ENCODE measurements at places on chromosomes 11 and 22. TPM values are rescaled to one million over a fixed set of nuclear protein-coding genes. Genes with fewer than 3 reads are reported as not detected.
A peak's percentile ranks its signal among the peaks of the same experiment; 100 is the strongest.

GRCh38 chr22:40480996-40481395 lies 110.6 kb downstream of the SGSM3 start:
- DNase-seq = peak; percentile 86

DNA sequence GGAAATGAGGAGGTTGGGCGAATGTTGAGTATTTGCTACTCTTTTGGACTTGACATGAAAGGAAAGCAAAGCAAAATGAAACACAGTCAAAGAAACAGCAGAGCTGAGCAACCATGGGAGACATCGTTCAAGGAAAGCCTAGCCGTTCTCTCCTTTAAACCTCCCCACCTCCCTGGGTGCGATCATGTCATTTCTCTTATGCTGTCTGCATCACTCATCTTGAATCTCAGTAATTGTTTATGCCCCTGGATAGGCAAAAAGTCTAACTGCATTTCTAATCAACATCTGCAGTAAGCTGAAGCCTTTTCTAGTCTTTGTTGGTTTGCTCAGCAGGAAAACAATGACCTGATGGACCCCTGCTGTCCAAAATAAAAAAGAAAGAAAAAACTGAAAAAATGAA lies 107.0 kb downstream of the MSANTD4 start:
- DNase-seq = no peak

DNA sequence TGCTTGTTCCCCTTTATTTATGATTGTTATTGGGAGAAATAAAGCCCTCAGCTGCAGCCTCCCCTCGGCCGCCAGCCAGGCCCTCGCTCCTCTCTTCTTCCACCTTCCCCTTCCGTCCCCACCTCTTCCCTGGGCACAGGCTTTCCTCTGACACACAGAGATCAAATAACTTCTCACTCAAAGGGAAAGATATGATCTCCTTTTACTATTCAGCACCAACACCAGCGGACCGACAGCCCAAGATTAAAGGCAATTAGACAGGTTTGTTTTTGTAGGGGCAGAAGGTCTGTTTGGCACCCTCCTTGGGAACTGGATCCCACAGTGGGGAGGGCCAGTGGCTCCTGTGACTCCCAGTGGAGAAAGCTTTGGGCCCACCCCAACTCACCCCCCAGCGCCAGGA lies 23.0 kb downstream of the NECTIN1 start:
- no peak for DNase-seq

GRCh38 chr22:37805810-37806277 lies 1.9 kb upstream of the GCAT start:
- no peak for DNase-seq

DNA sequence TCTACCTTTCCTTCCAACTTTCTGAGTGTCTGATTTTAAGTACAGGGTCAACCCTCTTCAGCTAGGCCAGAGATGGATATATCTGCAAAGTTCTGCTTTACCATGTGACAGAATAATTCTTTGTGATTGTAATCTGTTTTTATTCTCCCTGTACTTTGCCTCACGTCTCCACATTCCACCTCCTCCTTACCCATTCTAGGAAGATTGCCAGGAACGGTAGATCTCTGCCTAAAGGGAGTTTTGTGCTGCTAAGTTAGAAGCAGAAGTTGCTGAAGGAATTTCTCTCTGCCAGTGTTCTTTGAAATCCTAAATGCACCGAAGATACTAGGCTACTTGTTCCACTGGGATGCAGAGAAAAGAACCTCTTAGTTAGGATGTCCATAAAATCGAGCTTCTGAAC lies 20.7 kb upstream of the FAM181B start:
- no peak for DNase-seq

DNA sequence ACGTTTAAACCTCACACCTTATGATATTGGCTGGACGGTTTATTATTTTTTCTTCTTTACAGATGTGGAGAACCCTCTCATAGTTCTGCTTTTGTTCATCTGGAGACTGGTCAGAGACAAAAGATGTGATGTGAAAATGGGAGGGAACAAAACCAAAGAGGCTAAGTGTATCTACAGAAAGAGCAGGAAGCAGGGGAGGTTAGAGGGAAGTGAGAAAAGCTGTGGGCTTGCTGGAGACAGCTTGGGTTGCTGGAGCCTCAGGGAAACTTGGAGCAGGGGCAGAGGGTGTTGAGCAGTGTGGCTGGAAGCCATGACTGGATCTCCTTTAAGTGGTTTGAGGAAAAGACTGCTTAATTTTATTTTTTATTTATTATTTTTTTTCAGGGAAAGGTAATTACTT lies 79.0 kb upstream of the SNX19 start:
- no peak for DNase-seq

DNA sequence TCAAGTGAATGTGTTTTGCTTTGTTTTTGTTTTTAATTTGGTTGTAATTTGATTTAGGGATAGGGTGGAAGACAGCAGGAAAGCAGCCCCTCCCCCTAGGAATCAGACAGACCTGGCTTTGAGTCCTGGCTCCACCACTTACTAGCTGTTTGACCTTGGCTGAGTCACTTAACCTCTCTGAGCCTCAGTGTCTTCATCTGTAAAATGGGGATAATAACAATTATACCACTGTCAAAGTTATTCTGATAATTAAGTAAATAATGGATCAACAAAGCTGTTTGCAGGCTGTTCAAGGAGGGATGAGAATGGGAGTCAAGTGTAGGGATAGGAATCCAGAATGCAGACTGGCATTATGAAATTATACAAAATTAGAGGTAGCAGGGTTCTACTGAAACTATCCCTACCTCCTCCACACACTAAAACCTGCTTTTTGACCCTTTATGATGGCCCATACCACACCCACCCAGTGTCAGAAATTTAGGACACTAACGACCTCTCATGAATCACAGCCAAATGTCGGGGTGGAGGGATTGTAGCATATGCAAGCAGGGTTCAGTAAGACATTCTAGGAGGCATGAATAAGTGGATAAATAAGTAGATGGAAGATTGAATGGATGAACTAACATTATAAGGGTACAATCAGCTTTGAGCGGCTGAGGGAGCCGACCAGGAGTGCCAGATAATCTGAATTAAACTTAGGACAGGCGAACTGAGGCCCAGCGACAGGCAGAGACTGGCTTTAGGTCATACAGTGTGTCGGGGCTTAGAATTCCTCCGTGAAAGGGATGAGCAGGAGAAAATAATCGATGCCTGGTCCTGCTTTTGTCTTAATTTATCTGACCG lies 974 bp downstream of the ANAPC15 start:
- DNase-seq = no peak

GRCh38 chr11:120303004-120303637 lies 22.0 kb upstream of the TLCD5 start:
- peak; percentile 81 for DNase-seq

DNA sequence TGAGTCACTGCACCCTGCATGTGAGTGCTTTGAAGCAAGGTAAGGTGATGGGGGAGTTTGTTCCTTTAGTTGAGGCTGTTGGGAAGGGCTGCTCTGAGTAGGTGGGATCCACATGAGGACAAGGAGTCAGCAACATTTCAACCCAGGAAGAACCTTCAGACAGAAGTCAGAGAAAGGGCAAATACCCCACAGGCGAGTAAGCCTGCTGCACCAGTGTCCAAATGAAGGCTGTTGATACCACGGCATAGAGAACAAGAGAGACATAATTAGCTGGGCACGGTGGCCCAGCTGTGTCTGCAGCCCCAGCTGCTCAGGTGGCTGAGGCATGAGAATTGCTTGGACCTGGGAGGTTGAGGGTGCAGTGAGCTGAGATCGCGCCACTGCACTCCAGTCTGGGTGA lies 54.3 kb upstream of the CLMP start:
- no peak for DNase-seq

GRCh38 chr11:1051356-1052132 lies 15.0 kb upstream of the MUC6 start:
- no peak for DNase-seq

GRCh38 chr11:64613648-64614047 lies 22.6 kb downstream of the SLC22A12 start:
- no peak for DNase-seq

DNA sequence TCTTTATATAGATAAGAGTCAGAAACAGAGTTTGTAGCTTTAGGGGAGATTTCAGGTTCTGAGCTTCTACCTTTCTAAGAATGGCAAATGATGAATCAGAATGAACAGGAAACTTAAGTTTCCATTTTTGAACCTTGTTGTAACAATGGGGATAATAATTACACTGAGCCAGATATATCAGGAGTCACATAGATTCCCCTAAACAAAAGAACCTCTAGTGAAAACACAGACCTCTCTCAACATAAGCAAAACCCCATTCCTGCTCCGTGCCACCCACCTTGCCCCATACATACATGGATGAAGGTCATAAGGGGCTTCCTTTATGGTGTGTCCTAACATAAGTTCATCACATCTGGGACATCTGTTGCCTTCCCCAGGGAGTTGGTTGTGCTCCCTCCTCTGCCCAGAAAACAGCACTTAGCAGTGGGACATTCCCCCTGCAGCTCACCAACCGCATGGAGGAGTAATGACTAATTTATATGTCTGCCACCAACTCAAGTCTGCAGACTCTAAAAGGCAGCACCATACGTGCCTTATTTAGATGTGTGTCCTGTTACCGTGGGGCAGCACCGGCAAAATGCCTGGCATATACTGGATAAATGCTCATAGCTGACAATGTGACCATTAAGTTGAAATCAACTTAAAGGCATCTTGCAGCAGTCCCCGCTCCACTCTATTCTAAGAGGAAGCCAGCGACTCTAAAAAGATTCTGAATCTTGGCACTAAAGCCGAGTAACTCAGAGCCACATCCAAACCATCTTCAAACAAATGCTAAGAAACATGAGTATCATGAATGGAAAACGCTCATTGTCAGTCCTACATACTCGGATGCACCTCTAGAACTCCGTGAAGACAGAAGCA lies 8.0 kb downstream of the JAML start:
- peak; percentile 57 for DNase-seq

DNA sequence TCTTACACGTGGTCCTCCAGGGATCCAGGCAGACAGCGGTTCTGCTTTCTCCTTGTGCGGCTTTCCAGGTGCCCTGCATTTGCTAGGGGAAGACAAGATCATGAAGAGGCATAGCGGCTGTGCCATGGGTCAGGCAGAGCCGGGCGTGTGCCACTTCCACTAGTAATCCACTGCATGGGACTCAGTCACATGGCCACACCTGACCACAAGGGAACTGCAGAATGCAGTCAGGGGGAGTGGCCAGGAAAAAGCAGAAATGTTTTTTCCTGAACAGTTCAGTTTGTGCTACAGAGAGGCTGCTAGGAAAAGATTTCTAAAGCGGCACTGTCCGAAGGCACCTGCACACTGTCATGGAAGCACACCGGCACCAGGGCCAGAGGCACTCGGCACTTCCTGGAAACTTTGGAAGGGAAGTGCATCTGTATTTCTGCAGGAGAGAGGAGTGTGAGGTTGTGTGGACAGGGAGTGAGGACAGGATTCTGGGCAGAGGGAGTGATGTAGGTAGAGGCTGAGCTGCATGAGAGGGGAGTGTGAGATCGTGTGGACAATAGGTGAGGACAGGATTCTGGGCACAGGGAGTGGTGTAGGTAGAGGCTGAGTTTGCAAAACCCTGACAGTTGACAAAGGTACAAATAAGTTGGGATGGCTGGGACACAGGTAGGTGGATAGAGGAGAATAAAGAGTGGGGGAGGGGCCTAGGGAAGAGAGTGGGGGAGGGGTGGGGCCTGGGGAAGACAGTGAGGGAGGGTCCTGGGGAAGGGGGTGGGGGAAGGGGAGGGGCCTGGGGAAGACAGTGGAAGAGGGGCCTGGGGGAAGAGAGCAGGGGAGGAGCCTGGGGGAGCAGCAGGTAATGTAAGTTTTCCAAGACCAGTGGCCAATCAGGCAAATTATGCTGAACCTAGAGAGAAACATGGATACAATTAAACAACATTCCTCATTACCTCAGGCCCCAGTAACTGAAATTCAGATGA lies 1436.3 kb downstream of the TBC1D22A start:
- no peak for DNase-seq

- no peak for DNase-seq
Observed at GRCh38 chr11:107331728-107332127, 125.9 kb downstream of the CWF19L2 start.

DNA sequence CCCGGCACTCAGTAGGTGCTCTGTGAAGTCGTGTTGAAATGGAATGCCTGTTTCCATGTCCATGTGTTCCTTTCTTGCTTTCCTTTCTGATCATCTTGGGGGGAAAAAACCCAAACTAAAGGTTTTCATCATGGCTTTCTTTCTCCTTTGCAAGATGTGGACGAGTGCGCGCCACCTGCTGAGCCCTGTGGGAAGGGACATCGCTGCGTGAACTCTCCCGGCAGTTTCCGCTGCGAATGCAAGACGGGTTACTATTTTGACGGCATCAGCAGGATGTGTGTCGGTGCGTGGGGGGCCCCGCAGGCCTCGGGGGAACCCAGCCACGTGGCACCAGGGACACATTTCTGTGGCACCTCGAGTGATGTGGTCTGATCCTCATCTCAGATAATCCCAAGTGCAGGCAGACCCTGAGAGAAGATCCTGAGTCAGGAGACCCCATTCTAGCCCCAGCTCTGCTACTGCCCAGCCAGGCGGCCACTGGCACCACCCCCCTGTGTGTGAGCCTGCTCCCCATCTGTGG lies 39.4 kb downstream of the FBLN1 start:
- DNase-seq = no peak

- peak; percentile 59 for DNase-seq
Observed at GRCh38 chr11:58576887-58577471, 1.3 kb upstream of the LPXN start.

GRCh38 chr11:8375932-8376331 lies 112.3 kb upstream of the LMO1 start:
- DNase-seq = no peak

GRCh38 chr22:30640839-30641430 lies 5.4 kb downstream of the SLC35E4 start:
- no peak for DNase-seq

DNA sequence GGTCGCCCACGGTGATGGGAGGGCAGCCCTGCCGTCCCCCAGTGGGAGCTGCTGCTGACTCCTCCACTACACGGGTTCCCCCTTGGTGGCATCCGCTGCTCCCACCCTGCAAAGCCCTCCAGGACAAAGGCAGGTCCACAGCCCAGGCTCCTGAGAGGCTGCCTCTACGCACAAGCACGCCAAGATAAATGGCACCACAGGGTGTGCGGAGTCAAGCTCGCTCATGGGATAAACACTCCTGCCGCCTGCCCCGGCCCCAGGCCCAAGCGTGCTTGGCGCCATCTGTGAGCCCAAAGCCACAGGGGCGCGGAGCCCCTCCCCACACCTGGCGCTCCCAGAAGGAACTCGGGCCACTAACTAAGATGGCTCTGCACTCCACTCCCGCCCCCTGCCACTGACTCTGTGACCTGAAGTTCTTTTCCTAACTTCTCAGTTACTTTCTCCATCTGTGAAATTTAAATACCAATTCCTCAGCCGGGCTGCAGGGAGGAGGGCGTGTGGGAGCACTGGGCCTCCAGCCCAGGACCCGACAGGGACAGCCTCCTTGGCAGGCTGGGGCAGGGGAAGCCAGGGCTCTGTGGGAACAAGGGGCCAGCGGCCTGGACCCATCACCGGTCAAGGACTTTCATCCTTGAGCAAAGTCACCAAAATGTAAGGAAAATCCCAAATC lies 14.9 kb downstream of the EHD1 start:
- DNase-seq = no peak

Gene GAS2L1
- total RNA-seq = 44.4 TPM

Gene TUB
- total RNA-seq = 1.4 TPM

Gene SHISAL1
- total RNA-seq = not detected

Gene UPB1
- not detected for total RNA-seq

Gene KRTAP5-11
- not detected for total RNA-seq

Gene PLAAT5
- not detected for total RNA-seq

Gene HPX
- total RNA-seq = 0.19 TPM

Gene PGM2L1
- 42.2 TPM for total RNA-seq

Gene MLC1
- not detected for total RNA-seq

Gene CWF19L2
- 16.0 TPM for total RNA-seq

Gene RRM1
- 173 TPM for total RNA-seq

Gene KLHL22
- 19.5 TPM for total RNA-seq
